ENCODE measurements at places on chromosomes 3 and 15. TPM values are rescaled to one million over a fixed set of nuclear protein-coding genes. Genes with fewer than 3 reads are reported as not detected.

EOMES gene
- not detected for total RNA-seq

ATRIP gene
- total RNA-seq = 9.4 TPM

LINGO1 gene
- total RNA-seq = 0.71 TPM

KNG1 gene
- not detected for total RNA-seq

WDR72 gene
- total RNA-seq = 0.28 TPM

CNTN4 gene
- 7.5 TPM for total RNA-seq

PLCH1 gene
- 0.41 TPM for total RNA-seq

PRR20G gene
- not detected for total RNA-seq

ADAMTS9 gene
- total RNA-seq = 61.6 TPM

EEFSEC gene
- total RNA-seq = 16.1 TPM

PDCD10 gene
- total RNA-seq = 67.0 TPM

XPC gene
- 33.8 TPM for total RNA-seq

MUC13 gene
- 1.4 TPM for total RNA-seq

ABI3BP gene
- total RNA-seq = 76.2 TPM

IL17RE gene
- 2.5 TPM for total RNA-seq

GPR171 gene
- total RNA-seq = 0.55 TPM

PATL2 gene
- total RNA-seq = 0.55 TPM

SEMA5B gene
- total RNA-seq = 0.68 TPM

PLA2G4E gene
- total RNA-seq = not detected

RLBP1 gene
- 1.8 TPM for total RNA-seq

OCA2 gene
- total RNA-seq = 0.36 TPM

CELF6 gene
- 2.1 TPM for total RNA-seq

CHDH gene
- 1.8 TPM for total RNA-seq

LDHAL6B gene
- total RNA-seq = not detected

LMAN1L gene
- not detected for total RNA-seq

CCDC80 gene
- total RNA-seq = 52.3 TPM

NEK11 gene
- total RNA-seq = 4.6 TPM

EBLN2 gene
- 6.7 TPM for total RNA-seq

GPR87 gene
- not detected for total RNA-seq

LARP6 gene
- 26.6 TPM for total RNA-seq

LNP1 gene
- 3.6 TPM for total RNA-seq

LRRN1 gene
- total RNA-seq = 1.1 TPM

RTP3 gene
- total RNA-seq = not detected

SLC22A13 gene
- total RNA-seq = not detected

FBXO22 gene
- 16.1 TPM for total RNA-seq

OXTR gene
- 0.36 TPM for total RNA-seq

SMCO1 gene
- not detected for total RNA-seq

ABHD6 gene
- total RNA-seq = 47.4 TPM

CTXND1 gene
- total RNA-seq = 0.55 TPM

CHRNB4 gene
- total RNA-seq = 0.33 TPM

TNNC1 gene
- total RNA-seq = not detected

MED12L gene
- 0.28 TPM for total RNA-seq

MST1R gene
- total RNA-seq = 4.2 TPM

KCNH8 gene
- 0.66 TPM for total RNA-seq

TUSC7 gene
- total RNA-seq = not detected

SLC28A1 gene
- not detected for total RNA-seq

UBA3 gene
- total RNA-seq = 54.6 TPM

GP5 gene
- total RNA-seq = 0.14 TPM

FSIP1 gene
- total RNA-seq = 1.4 TPM

HYAL2 gene
- 56.4 TPM for total RNA-seq
